ENCODE measurements at places on chromosomes 3 and 15.

GRCh38 chr3:175018946-175019727, 160.0 kb downstream of the NAALADL2 start:
- no peak for DNase-seq
- no peaks in the 10 kb centered on the region for H3K27me3 ChIP-seq
- no peaks in the 10 kb centered on the region for H3K4me1 ChIP-seq
- no peaks in the 10 kb centered on the region for H3K36me3 ChIP-seq
- no peak overlapping the region for H3K27ac ChIP-seq

- H3K27me3 ChIP-seq, result no peaks in the 10 kb centered on the region
- no peak for DNase-seq
- H3K36me3 ChIP-seq, result no peaks in the 10 kb centered on the region
- no peak overlapping the region for H3K27ac ChIP-seq
- no peaks in the 10 kb centered on the region for H3K4me1 ChIP-seq
Measured at GRCh38 chr3:53753518-53754183, 92.6 kb downstream of the CHDH start.

DNA sequence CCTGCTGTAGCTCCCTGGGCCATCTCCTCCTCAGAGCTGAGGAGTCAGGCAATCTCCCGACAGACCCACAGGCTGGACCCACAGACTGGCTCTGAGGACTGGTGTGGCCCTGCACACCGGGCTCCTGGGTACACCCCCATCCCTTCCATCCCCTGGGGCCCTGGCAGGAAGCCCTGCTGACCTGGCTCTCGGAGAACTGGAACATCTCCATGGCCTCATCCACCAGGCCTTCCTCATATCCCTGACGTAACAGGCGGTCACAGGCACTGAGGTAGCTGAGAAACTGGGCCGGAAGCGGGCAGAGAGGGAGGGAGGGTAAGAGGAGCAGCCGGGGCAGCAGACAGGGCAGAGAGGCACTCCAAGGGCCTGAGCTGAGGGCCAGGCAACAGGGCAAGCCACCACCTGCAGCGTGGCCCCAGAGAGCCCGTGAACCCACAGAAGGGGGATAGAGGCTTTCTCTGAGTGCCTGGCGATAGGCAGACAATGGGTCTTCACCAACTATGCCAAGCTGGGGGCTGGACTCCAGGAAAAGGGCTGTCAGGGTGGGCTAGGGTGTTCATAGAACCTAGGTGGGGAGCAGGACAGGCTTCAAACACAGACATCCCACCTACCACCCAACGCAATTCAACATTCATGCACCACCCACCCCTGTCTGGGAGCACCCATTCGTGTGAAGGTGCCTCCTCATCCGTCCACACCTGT, 17.9 kb downstream of the KBTBD13 start:
- no peak for DNase-seq
- H3K36me3 ChIP-seq, result 0 out of 2 replicates have a peak, but pooled peaks cover 3% of the 10 kb centered on the region
- no peak overlapping the region for H3K4me3 ChIP-seq
- no peaks in the 10 kb centered on the region for H3K27me3 ChIP-seq

DNA sequence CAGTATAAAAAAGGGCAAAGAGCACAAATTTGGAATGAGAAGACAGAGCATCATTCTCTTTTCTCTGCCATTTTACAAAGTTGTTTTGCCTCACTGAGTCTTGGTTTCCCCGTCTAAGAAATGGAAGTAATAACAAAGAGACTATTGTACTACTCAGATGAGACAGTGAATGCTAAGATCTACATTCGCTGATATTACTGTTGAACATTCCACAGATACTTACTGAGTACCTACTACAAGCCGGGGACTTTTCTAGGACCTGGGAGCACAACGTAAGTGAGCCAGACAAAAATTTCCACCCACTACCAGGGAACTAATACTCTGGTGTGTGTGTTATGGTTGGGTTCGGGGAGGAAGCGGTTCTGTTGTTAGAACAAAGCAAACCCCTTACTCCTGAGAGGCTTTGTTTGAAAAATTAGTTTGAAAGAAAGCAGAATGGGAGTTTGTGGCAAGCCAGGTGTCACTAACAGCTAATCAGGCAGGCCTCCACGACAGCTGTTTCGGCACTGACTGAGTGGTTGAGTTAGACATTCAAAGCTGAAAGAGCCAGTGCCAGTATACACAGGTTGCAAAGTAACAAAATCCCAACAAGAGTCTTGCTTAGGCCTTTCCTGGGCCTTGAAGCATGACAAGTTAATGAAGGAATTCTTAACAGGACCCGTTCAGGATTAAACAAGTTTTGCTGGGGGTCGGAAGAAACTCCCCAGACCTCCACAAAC, 458.3 kb downstream of the EDEM1 start:
- H3K4me3 ChIP-seq, result no peak overlapping the region
- H3K4me1 ChIP-seq, result no peaks in the 10 kb centered on the region
- no peak overlapping the region for H3K27ac ChIP-seq
- no peaks in the 10 kb centered on the region for H3K27me3 ChIP-seq
- no peak for DNase-seq

DNA sequence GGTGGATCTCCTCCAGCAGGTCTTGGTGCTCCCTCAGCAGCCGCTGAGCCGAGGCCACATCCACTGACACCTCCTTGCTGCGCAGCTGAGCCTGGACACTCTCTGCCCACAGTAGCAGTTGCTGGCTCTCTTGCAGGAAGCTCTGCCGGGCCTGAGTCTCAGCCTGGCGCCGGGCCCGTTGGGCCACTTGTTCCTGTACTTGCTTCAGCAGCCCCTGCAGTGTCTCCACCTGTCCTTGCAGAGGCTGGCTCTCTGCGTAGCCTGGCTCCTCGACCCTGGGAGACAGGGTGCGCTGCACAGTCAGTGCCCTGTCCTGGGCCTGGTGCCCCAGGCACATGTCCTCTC, 15.5 kb downstream of the SPTBN5 start:
- H3K4me1 ChIP-seq, result peaks cover 17% of the 10 kb centered on the region
- no peak overlapping the region for H3K27ac ChIP-seq
- peaks cover 16% of the 10 kb centered on the region for H3K27me3 ChIP-seq
- H3K4me3 ChIP-seq, result no peak overlapping the region
- DNase-seq, result no peak

GRCh38 chr15:60299452-60300047, 98.2 kb downstream of the ANXA2 start:
- H3K4me1 ChIP-seq, result no peaks in the 10 kb centered on the region
- H3K36me3 ChIP-seq, result no peaks in the 10 kb centered on the region
- H3K27me3 ChIP-seq, result no peaks in the 10 kb centered on the region
- no peak overlapping the region for H3K27ac ChIP-seq
- DNase-seq, result no peak
- no peak overlapping the region for H3K4me3 ChIP-seq

GRCh38 chr3:63654931-63655330, 2.5 kb downstream of the SNTN start:
- no peaks in the 10 kb centered on the region for H3K27me3 ChIP-seq
- H3K27ac ChIP-seq, result no peak overlapping the region
- H3K4me1 ChIP-seq, result no peaks in the 10 kb centered on the region
- no peaks in the 10 kb centered on the region for H3K36me3 ChIP-seq

DNA sequence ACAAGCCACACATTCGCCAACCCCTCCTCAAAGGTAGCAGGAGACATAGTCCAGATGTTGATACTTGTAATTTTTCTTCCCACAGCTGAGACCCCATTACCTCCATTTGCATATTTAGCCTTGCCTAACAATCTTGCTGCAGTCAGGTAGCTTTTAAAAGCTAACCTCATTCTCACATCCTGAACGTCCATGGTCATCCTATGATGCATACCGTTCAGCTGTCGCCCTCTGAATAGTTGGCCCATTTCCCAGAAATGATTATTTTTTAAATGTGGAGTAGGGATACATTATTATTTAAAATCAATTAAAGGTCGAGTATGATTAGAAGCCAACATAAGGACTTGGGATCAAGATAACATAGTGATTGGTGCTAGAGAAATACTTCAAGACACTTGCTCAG, 165.0 kb downstream of the MEX3B start:
- no peaks in the 10 kb centered on the region for H3K4me1 ChIP-seq
- no peak overlapping the region for H3K27ac ChIP-seq
- H3K36me3 ChIP-seq, result no peaks in the 10 kb centered on the region
- H3K4me3 ChIP-seq, result no peak overlapping the region
- H3K27me3 ChIP-seq, result no peaks in the 10 kb centered on the region

DNA sequence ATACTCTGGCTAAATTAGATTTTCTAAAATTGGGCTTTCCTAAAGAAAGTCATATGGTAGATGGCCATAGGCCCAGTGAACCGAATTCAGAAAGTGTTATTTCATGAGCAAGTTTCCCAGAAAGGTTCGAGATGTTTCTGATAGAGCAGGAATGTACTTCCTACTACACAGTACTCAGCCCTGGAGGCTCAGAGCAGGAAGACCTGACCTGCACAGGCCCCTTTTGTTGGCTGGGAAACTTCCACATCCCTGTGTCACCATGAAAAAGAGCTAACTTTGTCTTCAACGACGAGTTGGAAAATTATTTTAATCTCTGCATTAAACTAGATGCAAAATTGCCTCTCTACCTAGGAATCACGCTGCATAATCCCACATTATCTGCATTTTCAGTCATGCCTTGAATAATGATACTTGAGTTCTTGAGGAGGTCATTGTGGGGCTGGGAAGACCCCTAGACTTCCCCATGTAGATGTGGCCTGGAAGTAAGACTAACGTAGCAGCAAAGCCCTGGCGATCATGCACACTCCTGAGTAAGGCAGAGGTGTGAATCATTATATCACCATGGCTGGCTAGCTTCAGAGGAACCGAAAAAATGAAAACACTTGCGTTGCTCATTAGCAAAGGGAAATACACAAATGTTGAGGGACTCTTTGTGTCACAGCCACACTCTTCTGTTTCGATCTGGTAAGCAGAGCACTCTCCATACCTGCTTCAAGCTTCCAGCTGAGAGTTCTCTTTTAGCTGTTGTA, 47.1 kb downstream of the CMTM7 start:
- no peak for DNase-seq
- no peaks in the 10 kb centered on the region for H3K4me1 ChIP-seq
- no peak overlapping the region for H3K27ac ChIP-seq
- no peaks in the 10 kb centered on the region for H3K36me3 ChIP-seq

Data from HepG2 (cell line).